SK-N-SH (cell line): ENCODE measurements at places on chromosomes 2 and 18.

GRCh38 chr18:45802814-45803492 is 22.5 kb upstream of the SIGLEC15 start:
- no peak for DNase-seq

GRCh38 chr2:172962824-172963223 is 112.8 kb upstream of the MAP3K20 start:
- DNase-seq: no peak

- DNase-seq: no peak
Measured at GRCh38 chr18:40415821-40416220, 1539.2 kb upstream of the PIK3C3 start.

GRCh38 chr2:168971261-168971660 is 59.9 kb downstream of the ABCB11 start:
- DNase-seq: no peak

DNA sequence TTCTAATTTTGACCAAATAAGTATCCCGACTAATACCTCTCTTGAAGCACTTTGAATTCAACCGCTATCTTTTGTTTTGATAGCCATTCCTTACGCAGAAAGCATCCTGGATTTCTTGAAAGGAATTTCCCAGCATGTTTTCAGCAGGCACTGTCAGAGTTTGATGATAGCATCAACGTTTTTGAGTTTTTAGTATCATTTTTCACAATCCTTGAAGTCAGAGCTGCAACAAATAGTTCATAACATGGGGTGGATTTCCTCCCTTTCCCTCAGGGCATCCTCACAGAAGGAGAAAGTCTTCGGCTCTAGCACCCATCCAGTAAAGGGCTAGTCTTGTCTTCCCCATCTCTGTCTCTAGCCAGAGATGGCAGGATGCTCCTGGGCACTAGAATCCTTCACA is 46.2 kb downstream of the ANKRD44 start:
- no peak for DNase-seq

- DNase-seq: no peak
Measured at GRCh38 chr2:82993609-82994008, 1465.5 kb downstream of the SUCLG1 start.

- DNase-seq: no peak
Measured at GRCh38 chr2:50328680-50329079, 703.3 kb downstream of the NRXN1 start.

DNA sequence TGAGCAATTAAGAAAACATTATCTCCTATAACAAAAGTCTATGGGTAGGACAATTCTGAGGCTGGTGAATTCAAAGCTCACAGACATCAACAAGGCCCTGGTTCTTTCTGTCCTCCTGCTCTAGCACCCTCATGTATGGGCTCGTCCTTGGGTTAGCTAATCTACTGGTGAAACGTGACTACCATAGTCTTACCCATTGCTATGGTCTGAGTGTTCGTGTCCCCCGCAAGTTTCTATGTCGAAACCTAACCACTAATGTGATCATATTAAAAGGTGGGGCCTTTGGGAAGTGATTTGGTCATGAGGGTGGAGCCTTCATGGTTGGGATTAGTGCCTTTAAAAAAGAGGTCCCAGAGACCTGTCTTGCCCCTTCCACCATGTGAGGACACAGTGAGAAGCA is 564.7 kb downstream of the TNS1 start:
- DNase-seq: no peak

- DNase-seq: no peak
Measured at GRCh38 chr18:78730546-78730945, 249.1 kb upstream of the SALL3 start.

DNA sequence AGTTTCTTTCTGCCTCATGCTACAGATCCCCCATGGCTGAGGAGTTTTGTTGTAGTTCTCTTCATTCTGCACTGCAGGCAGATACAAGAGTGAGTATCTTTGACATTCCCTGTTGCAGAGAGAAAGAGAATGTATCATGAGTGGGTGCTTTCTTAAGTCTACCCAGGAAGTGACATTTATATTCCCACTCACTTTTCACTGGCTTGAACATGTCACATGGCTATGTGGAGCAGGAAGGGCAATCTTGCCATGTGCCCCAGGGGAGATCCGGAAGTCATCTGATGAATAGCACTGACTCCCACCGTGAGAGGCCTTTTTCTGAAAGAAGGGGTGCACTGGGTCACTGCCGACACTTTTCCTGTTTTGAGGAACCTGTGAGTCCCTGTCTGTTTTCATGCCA is 66.4 kb upstream of the BOD1L2 start:
- no peak for DNase-seq

DNA sequence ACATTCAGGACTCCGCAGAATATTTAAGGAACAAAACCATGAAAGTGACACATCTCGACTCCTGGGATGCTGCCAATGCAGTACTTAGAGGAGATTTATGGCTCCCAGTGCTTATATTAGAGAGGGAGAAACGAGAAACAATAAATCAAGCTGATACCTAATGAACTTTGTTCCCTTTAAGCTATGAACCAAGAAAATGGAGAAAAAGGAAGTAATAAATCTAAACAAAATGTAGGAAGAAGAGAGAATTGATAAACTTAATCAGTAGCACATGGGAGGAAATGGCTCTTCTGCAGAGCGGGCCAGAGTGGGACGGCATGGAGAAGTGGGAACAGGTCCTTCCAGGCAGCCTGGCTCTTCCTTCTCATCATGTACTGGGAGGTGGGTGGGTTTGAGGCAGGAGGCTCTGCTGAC is 42.7 kb downstream of the NPPC start:
- DNase-seq: no peak

DNA sequence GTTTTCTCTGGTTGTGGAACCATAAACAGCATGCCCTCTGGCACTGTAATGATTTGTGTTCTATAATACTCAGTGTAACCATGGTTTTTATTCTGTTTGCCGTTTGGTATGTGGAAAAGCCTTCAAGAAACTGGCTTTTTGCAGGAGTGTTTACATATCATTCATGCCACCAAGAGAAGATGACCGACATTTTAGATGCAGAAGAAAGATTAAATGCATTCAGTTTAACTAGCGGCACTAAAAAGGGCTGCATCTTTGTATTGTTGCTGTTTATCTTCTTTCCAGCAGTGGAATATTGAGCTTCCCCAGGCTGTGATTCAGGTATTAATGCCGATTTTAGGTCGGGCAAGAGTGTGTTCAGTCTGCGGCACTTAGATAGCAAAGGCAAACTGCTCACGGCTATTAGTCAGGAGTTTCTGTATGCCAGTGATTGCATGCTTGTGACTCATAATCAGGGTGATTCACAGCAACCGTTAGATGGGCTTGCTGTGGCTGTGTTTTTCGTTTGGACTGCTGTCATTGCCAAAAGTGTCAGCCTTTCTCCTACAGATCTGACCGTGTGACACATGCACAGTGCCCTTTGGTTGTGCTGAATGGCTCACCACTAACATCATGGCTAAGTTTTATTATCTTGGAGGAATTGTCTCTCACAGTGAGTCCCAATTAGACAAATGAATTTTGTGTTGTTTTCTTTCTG is 479.7 kb downstream of the PARD3B start:
- DNase-seq: peak; percentile 16

DNA sequence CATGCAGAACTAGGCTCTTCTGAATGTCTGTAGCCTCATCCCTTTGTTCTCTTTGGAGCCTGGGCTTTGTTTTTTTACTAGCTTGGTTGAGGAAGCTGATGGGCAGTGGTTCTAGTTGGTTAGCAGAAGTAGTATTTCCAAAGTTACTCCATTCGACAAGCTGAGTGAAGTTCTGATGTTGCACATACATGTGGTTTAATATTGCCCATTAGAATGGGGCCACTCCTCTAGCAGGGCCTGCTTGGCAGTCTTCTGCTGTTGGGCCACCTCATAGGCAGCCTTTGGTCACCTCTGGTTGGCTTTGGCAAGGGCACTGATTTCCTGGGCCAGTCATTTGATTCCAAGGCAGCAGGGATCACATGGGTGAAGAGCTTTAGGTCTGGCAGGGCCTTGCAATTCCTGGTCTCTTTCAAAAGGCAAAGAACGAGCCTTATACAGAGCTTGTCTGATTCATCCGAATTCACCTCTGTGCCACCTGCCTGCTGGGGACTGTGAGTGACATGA is 2.5 kb downstream of the RPIA start:
- no peak for DNase-seq

GRCh38 chr2:158359846-158360245 is 96.7 kb downstream of the CCDC148 start:
- DNase-seq: no peak

DNA sequence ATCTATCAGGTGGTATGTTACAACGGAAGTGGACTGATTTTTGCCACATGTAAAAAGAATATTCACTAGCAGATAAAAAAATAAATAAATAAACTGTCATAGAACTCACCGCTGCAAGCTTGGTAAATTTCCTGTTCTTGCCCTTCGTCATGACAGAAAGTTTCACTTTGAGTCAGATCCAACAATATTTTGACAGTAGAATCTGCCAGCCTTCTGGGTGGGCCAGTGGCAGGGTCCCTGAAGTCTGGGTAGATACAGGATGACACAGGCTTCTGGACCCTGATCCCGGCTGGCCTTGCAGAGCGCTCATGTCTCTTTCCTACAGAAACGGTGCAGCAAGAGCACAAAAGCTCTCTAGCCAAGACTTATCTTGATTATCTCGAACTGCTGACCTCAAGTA is 97.8 kb upstream of the PMAIP1 start:
- no peak for DNase-seq

DNA sequence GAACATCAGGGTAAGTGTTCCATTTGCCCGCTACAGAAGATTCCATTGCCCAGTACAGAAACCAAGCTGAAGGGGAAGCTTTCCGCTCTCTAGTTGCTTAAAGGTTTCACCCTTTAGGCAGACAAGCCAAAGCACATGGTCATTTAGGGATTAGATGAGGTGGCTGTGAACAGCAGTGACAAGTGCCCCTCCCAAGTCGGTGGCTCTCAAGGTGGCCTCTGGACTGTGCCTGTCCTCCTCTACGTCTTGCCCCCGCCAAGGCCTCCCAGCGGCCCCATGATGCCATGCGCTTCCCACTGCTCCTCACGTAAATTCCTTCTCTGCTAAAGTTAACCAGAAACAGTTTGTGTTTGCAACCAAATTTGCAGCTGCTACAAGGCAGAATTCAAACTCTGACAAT is 24.2 kb upstream of the PTPN4 start:
- DNase-seq: no peak

GRCh38 chr18:50839996-50840395 is 20.2 kb upstream of the MRO start:
- DNase-seq: no peak

GRCh38 chr18:28584731-28585130 is 407.8 kb upstream of the CDH2 start:
- no peak for DNase-seq
